ENCODE measurements at places on chromosomes 12 and 14.

- peak; percentile 18 for DNase-seq
These were observed 101.1 kb upstream of the BCL2L14 start for GRCh38 chr12:11969437-11970154.

DNA sequence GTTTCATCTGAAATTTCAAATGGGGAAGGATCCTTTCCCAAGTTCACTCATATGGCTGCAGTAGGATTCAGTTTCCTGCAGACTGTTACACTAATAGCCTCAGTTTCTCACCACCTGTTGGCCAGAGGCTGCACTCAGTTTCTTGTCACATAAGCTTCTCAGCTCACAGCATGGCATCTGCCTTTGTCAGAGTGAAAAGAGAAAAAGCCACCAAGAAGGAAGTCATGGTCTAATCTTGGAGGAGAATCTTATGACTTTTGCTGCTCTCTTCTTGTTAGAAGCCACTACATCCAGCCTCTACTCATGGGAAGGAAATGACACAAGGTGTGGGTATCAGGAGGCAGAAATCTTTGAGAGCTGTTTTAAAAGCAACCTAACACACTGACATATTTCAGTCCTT lies 39.4 kb upstream of the BTG1 start:
- DNase-seq, result no peak

DNA sequence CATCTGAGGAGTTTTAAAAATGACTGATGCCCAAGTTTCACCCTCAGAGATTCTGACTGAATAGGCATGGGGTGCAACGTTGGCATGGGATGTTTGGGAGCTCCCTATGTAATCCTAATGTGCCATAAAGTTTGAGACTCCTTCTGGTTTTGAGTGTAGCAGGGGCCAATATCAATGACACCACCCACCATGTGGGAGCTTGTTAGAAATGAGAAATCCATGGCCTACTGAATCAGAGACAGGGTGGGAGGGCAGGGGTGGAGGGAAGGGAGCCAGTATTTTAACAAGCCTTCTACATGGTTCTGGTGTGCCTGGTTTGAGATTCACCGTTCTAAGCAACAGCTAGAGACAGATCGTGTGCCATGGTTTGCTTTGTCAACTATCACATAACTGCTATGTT lies 46.1 kb downstream of the VCPKMT start:
- DNase-seq, result no peak

- DNase-seq, result peak; percentile 88
These were observed 4.4 kb upstream of the SHMT2 start for GRCh38 chr12:57224973-57225679.

DNA sequence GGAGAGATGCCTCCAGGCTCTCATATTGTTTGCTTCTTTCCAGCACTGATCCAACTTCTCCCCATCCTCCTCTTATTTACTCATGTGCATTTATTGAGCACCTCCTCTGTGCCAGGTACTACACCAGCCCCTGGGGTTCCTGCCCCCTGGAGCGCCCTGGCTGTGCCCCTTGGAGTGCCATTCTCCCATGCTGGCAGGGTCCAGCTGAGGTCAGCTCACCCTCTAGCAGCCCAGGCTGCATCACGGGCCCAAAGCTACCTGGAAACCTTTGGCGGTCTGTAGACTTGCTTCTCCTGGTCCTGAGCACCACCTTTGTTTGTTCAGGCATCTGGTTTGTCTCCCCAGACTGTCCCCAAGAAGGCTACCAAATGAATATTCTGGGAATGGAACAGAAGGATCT lies 67.0 kb downstream of the ADCK1 start:
- no peak for DNase-seq

DNA sequence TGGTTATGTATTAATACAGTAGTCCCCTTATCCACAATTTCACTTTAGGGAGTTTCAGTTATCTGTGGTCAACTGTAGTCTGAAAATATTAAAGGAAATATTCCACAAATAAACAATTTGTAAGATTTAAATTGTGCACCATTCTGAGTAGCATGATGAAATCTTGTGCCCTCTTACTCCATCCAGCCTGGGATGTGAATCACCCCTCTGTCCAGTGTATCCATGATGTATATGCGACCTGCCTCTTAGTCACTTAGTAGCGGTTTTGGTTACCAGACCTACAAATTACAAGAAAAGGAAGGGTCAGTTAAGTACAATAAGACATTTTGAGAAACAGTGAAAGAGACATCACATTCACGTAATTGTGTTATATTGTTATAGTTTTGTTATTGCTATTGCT lies 39.9 kb upstream of the MDGA2 start:
- DNase-seq, result no peak

- no peak for DNase-seq
These were observed 11.8 kb downstream of the AHNAK2 start for GRCh38 chr14:104966261-104966865.

DNA sequence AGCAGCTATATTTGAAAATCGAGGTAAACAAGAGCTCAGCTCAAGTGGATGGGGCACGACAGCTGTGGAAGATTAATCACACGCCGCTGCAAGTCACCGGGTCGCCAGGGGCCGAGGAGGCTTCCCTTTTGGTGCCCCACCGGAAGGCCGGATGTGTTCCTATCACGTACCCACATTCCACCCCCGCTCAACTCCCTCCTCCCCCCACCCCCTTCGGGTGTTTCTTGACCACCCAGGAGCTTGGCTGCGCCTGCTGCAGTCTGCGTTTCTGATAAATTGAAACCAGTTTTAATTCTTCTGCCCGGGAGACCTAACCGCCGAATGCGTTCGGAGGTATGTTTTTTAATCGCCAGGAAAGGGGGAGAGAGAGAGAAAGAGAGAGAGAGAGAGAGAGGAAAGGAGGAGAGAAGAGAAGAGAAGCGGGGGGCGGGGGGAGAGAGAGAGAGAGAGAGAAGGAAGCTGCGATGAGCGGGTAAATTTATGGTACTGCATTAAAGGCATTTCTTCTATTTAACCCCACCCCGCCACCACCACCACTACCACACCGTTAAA lies 1.8 kb downstream of the SLC8A3 start:
- no peak for DNase-seq

GRCh38 chr12:124470806-124471205 lies 96.6 kb downstream of the NCOR2 start:
- DNase-seq, result no peak

GRCh38 chr14:72755766-72756165 lies 138.1 kb downstream of the DPF3 start:
- no peak for DNase-seq

- no peak for DNase-seq
These were observed at the start of gene CLEC2B for GRCh38 chr12:9869307-9870161. TSS of gene CLEC2B (minus strand) at chr12:9869354.

- DNase-seq, result no peak
These were observed 104.9 kb upstream of the FSCB start for GRCh38 chr14:44612002-44612401.

- DNase-seq, result no peak
These were observed 11.7 kb downstream of the CAMKK2 start for GRCh38 chr12:121284551-121285390.

DNA sequence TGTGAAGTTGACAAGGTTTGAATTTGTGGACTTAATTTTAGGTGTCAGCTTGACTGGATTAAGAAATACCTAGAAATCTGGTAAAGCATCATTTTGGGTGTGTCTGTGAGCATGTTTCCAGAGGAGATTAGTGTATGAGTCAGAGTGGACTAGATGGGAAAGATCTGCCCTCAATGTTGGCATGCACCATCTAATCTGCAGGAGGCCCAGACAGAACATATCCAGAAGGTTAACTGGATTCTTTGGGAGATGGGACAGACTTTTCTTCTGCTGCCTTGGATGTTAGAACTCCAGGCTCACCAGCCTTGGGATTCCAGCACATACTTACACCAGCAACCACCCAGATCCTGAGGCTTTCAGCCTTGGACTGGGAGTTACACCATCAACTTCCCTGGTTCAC lies 14.1 kb downstream of the SGPP1 start:
- no peak for DNase-seq

- DNase-seq, result no peak
These were observed 222.1 kb downstream of the C12orf42 start for GRCh38 chr12:103273645-103274044.

DNA sequence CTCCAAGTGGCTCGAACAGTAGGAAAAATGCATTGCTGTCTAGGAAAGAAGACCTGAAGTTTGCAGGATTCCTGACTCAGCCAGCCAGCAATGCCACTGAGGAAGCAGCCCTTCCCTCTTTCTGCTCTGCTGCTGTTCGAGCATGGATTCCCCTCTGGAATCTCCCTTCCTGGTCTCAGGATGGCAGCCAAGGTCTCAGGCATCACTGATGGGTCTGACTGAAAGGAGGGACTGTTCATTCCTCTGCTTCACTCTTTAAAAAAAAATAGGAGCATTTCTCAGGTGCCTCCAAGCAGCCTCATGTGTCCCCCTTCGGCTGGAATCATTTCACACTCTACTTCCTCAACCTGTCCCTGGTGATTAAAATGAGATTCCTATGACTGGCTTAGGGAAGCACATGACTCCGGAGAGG lies 62.4 kb downstream of the SLC15A4 start:
- DNase-seq, result no peak

GRCh38 chr12:989051-989450 lies 2.0 kb upstream of the ERC1 start:
- no peak for DNase-seq

GRCh38 chr14:101960225-101960624 lies 4.1 kb upstream of the DYNC1H1 start:
- peak; percentile 75 for DNase-seq

DNA sequence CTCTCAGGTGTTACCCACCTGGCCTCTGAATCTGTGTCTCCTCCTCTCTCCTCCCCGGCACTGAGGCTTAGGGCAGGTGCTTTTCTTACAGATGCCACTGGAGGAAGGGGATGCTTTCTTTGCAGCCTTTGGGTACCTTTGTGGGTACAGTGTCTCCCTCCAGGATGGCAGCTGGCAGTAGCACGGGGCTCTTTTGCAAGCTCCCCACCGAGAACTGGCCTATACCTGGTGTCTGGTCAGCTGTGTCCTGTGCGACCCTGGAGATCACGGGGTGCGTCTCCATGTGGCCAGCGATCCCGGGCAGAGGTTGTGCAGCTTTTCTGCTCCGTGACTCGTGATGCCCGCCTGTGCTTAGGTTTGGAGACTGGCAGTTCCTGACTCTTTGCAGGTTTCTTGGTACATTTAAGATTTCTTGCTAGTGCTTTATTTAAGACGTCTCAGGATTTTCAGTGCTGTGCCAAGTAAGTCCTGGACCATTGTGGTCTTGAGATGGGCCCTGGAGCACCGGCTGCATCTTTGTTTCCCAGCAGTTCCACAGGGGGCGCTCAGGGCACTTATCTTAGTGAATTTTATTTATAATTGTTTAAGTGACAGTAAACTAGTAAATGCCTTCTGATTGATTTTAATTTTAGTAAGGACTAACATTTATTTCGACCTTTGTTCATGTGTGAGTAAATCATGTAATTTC lies 68.9 kb downstream of the DDX51 start:
- no peak for DNase-seq

- no peak for DNase-seq
These were observed 257.6 kb downstream of the EGLN3 start for GRCh38 chr14:33693237-33693636.
